ENCODE measurements at places on chromosomes 6 and 20.

GRCh38 chr6:13429406-13429753 lies 58.0 kb downstream of the GFOD1 start:
- DNase-seq = no peak

GRCh38 chr20:1019344-1019743 lies 17.2 kb upstream of the RSPO4 start:
- no peak for DNase-seq

GRCh38 chr6:89927791-89928550 lies 33.7 kb downstream of the GJA10 start:
- no peak for DNase-seq

GRCh38 chr6:25315194-25316177 lies 36.3 kb downstream of the CARMIL1 start:
- no peak for DNase-seq

DNA sequence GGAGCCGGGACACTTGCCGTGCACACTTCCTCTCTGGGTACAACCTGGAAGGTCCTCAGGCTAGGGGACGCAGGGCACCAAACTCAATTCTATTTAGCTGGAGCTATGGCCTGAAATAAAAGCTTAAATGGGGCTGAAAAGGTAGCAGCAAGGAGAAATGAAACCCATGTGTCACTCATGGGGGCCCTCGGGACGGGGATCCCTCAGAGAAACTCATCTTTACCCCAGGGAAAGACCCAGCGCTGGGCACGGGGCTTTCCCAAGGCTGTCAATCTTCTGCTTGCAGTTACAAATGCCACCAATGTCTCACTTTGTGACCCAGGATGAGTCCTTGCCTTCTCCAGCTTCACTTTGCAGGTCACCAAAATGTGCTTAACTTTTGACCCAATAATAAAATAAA lies 16.5 kb downstream of the SNAI1 start:
- DNase-seq = no peak
